Activated CD8-positive, alpha-beta memory T cell treated with anti-CD3 and anti-CD28 coated beads, Interleukin-2, amount 50 U/mL, for 48 hours (primary cell): ENCODE measurements at places on chromosomes 11 and 22.

DNA sequence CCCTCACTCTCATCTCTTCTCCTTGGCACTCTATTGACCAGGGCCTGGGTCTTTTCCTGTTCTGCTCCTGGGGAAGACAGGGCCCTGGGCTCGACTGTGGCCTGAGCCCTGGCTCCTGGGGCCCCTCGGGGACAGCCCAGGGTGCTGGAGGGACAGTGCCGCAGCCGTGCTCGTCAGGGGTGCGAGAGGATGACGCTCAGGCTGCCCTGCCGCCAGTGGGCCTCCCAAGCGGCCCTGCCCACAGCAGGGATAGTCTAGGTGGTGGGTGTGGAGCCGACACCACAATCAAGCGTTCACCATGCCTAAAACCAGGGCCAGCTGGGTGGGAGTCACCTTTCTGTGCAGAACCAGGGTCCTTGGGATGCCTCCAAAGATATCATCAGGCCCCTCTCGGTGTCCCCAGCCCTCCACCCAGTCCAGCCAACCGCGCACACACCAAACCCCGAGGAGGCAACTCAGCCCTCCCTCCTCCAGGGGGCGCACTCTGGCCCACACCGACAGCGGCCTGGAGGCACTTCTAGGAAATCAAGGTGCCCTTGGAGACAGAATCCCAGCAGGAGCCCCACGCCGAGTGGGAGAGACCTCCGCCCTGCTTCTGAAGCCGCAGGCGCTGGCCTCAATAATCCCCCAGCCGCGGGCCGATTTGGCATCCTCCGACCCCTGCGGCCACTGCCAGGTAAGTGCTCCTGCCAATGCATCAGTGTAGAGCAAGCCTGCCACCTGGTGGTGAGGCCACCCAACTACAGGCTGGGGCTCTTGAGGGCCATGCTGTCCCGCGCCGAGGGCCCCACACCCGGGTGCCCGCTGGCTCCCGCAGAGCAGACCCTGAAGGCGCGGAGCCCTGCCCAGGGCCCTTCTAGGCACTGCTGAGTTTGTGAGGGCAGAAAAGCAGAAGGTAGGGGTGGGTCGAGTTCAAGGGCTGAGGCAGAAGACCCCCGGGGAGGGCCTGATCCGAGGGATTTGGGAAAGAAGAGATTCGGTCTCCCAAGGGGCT is 496.4 kb downstream of the BUD13 start:
- peak; percentile 94 for DNase-seq

- peak; percentile 95 for DNase-seq
These were observed at the start of gene SUN2 for GRCh38 chr22:38755911-38756532. Gene SUN2 (minus strand): TSS chr22:38755998. CDS start chr22:38752628, 3,370 bp downstream.

DNA sequence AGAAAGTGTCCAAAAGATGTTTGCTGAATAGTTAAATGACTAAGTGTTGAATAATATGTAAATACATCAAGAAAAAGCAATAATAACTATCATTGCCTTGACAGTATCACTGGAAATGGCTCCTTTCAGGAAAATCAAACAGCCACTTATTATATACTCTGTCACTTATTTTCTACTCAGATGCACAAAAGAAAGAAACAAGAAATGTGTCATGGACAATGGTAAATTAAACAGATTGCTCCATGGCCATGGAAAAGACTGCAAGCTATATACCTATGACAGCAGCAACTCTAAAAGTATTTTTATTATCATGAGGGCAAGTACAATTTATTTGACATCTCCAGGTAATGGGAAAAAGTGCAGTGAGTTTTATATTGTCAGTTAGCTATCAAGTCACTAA is 52.9 kb upstream of the GUCY1A2 start:
- no peak for DNase-seq

- no peak for DNase-seq
These were observed 706 bp downstream of the DCPS start for GRCh38 chr11:126304457-126305075.

- DNase-seq = no peak
These were observed 78.4 kb upstream of the WNT7B start for GRCh38 chr22:46055181-46055875.

DNA sequence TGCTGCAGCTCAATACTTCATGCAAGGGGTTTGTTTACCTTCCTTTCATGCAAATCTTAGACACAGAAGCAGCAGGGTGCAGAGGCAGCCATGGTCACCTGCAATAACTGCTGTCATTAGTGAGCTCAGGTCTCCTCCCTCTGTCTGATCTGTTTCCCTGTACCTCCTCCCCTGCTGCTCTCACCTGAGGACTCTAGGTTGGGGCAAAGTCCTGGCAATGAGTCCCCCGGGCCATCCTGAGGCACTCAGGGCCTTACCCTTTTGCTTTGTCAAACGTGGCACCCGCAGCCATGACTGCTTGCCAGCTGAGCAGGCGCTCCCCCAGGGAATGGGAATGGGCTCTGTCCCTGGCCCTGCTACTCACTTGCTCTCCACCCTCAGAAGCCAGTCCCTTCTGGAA is 3.9 kb downstream of the LRRC10B start:
- DNase-seq = no peak

DNA sequence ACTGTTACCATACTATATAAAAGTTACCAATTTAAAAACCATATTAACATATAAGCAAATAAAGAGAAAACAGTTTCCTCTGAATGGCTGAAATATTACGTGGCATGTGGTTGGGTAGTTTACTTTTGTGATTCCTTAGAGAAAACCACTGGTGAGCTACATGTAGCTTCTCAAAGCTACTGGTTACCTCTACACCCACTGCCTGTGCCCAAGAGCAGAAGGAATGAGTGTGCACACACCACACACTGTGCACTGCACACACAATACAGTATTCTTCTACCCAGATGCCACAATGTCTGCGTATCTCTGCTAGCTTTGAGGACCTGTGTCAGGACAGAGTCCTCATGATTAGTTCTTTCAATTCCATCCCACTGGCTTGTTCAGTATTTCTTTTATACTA is 25.5 kb upstream of the YPEL1 start:
- DNase-seq = no peak

DNA sequence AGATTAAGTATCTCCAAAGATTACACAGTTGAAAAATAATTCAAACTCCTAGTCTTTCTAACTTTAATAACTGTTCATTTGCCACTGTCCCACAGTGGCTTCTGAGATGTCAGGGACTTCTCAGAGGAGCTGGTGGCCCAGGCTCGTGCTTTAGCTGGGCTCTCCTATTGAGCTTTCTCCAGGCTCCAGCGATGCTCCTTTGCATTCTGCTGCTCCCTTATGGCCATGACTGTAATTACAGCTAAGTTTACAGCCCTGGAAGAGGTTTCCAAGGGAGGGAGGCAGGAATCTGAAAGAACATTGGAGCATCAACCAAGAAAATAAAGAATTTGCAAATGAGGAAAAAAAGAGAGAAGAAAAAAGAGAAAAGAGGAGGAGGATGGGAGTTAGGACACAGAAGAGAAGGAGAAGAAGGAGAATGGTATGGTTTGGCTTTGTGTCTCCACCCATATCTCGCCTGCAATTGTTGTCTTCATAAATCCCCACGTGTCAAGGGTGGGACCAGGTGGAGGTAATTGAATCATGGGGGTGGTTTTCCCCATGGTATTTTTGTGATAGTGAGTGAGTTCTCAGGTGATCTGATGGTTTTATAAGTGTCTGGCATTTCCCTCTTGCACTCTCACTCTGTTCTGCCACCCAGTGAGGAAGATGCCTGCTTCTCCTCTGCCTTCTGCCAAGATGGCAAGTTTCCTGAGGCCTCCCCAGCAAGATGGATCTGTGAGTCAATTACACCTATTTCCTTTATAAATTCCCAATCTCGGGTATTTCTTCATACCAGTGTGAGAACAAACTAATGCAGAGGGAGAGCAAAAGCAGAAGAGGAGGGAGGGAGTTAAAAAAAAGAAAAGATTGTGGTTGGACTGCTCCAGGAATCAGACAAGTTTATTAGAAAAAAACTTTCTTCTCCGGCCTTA is 857.0 kb downstream of the KCNA4 start:
- DNase-seq = no peak

- no peak for DNase-seq
These were observed 75.1 kb upstream of the ZBED5 start for GRCh38 chr11:10932976-10933375.

- no peak for DNase-seq
These were observed 73.6 kb upstream of the SUSD2 start for GRCh38 chr22:24107661-24108060.

- no peak for DNase-seq
These were observed 35.5 kb downstream of the FZD4 start for GRCh38 chr11:86919557-86920210.

DNA sequence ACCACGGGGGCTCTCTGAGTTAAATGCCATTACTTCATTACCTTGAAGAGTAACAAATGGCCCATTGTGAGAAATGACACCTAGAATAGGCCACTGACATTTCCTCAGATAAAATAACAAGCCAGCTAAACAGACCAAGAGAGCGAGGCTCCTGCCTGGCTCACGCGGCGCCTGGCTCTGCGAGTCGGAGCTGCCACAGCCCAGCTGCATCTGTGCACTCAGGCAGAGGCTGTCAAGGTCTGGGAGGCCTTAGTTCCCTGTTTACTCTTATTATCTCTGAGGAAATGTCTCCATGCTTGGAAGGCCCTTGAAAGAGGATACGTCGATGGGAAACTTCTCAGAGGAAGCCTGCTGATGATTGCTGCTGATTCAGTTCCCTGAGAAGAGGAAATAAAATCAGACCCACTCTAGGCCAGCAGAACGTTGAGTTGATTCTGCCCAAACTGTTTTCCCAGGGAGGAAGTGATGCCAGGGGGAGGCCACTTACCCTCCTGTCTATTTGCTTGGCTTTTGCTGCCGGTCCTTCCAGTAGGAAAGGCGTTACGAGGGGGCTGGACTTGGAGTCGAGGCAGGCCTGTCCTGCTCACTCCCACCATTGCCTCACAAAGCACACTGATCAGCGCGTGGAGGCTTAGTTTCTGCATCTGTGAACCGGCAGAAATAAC is 208.8 kb downstream of the TBC1D22A start:
- DNase-seq = no peak

DNA sequence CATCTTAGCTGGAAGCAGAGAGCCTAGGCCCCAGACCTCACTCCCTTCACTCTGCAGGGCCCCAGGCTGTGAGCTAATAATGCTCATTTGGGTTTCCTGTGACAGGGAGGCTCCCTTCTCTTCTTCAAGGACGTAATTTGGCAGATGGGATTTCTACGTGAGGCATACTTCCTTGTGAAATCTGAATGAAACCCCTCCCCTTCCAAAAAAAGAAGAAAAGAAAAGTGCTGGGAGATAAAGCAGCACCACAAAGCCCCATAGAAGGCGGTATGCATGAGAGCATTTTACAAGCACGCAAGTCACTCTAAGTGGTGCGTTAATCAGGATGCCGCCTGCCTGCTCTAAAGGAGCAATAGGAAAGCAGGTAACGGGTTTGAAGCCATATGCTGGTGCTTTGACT is 5.7 kb downstream of the P2RX3 start:
- no peak for DNase-seq

GRCh38 chr11:75625991-75626888 is 42.6 kb downstream of the MAP6 start:
- DNase-seq = no peak

DNA sequence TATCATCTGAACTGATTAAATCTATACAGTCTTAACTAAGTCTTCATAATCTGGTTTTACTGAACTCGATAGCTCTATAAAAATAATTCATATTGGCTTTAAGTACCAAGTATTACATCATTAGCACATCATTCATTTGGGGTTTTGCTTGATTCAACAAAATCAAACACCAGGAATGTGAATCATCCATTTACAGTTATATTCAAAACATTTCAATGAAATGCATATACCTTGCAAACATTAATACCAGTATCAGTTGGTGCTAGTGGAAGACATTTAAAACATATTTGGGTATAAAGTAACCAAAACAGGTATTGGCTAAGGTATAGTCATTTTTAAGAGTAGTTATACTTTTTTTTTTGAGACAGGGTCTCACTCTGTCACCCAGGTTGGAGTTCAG is 12.2 kb upstream of the CCDC89 start:
- no peak for DNase-seq

GRCh38 chr11:18623707-18624106 is 10.4 kb downstream of the SPTY2D1 start:
- DNase-seq = no peak

- DNase-seq = no peak
These were observed 116.7 kb upstream of the KIRREL3 start for GRCh38 chr11:127117231-127117739.

DNA sequence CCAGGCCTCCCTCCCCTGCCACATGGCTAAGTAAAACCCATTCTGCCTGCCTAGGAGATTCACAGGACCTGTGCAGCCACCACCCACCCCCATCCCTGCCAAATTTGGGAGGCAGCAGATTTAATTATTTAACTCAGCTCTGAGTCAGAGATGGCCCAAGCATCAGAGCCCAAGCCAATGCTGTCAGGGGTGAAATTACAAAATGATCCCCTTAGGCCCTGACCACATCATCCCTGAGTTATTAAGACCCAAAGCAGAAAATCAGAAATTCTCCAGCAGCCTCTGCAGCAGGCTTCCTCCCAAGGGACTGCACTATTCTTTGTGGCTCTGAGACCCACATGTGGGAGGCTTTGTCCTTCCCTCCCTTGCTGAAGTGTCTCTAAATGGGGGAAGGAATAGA is 52.8 kb upstream of the RRAS2 start:
- DNase-seq = no peak

DNA sequence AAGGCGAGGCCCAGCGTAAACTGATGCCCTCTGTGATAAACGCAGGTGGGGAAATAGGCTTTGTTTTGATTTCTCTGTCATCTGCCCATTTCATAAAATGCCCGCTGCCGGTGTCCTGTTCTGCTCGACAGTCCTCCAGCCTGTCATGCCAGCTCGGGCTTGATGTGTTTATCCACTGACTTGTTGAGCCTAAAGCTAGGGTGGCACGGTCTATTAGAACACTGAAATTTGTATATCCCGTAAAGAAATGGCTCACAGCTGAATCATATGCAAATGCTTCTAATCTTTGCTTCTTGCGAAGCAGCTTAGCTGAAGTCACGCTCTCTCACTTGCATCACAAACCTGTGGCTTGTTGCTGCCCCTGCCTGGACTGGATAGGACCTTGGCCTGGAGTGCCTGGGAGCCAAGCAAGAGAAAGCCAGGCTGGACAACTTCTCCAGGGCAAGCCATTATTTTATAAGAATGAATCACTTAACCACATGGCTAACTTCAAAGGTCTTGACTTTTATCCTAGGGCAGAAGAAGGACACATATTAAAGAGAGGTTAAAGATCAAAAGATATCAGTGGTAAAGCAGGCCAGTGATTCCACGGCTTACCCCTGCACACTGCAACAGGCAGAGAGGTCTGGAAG is 33.1 kb downstream of the EHF start:
- DNase-seq = no peak

DNA sequence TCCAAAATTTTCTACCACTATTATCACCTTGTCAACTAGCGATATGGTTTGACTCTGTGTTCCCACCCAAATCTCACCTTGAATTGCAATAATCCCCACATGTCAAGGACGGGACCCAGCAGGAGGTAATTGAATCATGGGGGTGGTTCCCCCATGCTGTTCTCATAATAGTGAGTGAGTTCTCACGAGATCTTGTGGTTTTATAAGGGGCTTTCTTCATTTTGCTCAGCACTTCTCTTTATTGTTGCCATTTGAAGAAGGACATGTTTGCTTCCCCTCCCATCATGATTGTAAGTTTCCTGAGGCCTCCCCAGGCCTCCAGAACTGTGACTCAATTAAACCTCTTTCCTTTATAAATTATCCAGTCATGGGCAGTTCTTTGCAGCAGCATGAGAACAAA is 73.5 kb upstream of the ZC3H12C start:
- DNase-seq = no peak
